Head of caudate nucleus (tissue), 42 donors: ENCODE measurements at places on chromosomes 1 and 21.

DNA sequence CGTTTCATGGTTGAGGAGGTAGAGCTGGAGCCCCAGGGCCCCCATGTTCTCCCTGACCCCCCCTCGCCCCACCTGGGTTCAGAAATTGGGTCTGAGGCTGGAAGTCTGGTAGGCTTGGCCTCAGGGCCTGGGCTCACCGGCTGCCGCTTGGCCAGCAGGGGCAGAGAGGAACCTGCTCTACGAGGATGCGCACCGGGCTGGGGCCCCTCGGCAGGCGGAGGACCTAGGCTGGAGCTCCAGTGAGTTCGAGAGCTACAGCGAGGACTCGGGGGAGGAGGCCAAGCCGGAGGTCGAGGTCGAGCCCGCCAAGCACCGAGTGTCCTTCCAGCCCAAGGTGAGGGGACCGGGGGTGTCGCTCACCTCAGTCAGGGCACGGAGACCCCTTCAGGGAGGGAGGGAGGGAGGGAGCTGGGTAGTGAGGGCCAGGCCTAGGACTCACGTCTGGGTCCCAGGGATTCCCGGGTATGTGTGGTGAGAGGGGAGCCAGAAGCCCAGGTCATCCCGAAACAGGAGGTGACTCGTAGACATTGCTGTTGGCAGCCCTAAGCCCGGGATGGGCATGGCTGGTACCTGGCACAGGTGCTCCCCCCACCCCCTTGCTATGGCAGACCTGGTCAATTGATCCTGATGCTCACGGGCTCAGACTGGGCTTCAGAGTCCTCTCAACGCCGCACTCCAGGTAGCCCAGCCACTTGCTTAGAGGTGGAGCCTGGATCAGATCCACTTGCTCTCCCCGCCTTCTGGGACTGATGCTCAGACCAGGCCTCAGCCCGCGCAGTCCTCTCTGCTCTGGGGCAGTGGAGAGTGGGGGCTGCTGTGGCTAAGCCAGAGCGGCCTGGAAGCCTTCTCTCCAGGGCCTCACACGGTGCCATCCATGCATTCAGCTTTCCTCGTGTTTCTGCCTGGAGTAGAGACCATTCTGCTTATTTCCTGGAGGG lies 68.4 kb downstream of the ARHGEF10L start:
- DNase-seq: no peak

DNA sequence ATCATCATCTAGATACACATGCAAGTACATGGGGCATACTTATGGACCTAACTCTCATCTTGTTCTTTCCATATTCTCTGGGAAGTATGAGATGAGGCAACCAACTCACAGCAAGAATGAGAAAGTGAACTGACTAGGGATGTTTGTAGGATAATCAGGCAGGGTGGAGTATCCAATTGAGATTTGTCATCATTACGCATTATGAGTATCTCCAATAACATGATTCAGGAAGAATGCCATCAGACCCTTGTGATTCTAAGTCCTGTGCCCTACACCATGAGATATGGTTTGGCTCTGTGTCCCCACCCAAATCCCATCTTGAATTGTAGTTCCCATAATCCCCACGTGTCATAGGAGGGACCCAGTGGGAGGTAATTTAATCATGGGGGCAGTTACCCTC lies 154.0 kb downstream of the SLC30A10 start:
- DNase-seq: no peak

DNA sequence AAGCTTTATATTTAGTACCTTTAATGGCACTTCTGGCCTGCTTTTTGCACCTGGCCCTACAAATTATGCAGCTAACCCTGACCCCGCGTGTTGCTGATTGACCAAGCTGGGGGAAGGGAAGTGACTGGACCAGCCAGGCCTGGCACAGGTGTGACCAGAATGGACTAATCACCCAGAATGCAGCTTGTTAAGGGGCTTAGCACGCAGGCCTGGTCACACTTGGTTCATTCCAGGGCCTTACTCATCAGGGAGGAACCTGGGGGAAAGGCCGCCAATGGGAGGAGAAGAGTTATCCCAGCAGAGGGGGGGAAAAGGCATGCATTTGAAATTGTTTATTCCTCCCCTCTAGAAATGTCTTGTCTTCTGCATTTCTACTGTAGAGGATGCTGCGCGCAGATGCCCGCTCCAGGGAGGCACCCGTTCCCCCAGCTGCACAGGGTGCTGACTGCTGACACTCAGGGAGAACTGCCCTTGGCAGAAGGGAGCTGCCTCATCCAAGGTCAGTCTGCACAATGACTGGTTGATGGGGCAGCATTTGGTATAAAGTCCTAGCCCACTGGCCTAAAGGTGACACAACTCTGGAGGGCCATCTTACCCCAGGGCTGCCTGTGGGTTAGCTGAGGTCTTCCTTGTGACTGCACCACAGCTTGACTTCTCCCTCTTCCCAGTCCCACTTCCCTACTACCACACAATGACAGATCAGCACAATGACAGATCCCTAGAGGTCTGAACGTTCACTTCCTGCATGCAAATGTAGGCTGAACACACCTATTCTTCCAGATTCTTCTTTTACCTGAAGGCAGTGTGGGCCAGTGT lies 29.0 kb downstream of the DHCR24 start:
- DNase-seq: no peak

DNA sequence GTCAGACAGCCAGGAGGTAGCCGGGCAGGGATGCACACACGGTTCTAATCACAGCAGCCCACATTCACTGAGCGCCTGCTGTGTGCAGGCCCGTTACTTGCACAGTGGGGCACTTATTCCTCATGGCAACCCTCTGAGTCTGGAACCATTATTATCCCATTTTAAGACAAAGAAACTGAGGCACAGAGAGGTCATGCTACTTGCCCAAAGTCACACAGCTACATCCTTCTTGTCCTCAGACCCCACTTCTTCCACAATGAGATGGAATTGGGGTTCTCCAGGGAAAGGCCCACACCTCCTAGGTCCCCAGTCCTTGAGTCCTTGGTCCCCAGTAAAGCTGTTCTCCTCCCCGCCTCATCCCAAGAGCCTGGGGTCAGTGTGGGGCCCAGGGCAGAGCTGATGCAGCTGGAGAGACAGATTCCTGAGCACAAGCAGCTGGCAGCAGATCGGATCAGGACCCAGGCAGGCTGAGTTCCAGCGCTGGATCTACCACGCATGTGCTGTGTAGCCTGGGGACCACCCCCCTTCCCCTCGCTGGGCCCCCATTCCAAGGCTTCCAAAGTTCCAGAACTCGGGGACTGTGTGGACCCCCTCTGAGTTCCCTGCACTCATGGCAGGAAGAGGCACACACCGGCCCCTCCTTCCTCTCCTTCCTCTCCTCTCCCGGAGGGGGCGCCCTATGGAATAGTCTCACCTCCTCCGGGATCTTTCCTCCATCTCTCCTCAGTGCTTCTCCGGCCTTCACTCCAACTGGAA lies 393.4 kb downstream of the MATN1 start:
- no peak for DNase-seq

GRCh38 chr1:23639460-23640095 lies 52.0 kb upstream of the RPL11 start:
- no peak for DNase-seq

GRCh38 chr1:205972081-205972480 lies 28.8 kb upstream of the SLC26A9 start:
- no peak for DNase-seq

DNA sequence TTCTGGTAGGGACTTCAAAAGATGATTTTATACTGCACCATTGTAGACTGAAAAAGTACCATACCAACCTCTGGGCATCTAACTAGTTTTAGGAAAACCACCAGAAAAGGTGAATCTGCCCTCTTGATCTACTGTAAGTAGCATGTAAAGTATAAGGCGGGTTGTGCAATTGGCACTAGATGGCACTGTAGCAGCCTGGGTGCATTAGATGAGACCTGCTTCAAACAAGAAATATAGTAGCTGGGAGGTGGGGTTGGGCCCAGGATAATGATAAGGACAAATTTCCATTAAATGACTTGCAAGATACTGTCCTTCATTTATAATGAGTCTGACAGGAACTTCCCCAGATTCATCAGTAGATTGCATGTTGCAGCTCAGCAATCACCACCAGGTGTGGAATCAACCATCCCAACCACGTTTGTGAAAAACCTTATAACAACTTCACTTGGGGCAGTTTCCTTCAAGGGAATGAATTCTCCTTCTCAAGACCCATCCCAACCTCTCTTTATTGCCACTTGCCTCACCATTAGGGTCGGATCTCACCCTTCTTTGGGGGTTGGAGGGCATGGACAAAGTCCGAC lies 37.3 kb upstream of the IL10 start:
- DNase-seq: no peak

DNA sequence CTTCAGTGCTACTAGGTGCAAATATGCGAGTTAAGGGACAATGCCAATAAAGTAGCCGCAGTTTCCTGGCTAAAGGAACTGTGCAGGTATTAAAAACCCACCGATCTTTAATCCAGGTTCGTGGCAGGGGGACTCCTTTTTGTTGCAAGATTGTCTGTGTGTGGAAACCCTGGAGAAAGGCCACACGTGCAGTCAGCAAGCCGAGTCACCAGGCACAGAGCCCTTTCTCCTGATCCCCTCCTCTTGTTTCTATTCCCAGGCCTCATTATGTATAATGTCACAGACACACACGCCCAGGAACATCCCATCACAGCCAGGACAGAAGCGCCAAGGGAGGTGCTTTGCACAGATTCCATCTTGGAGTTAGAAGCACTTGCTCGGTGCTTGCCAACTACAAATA lies 528.9 kb downstream of the KIF26B start:
- no peak for DNase-seq

- DNase-seq: no peak
Observed at GRCh38 chr1:61935516-61935915, 193.2 kb downstream of the PATJ start.

- DNase-seq: no peak
Observed at GRCh38 chr1:91604632-91605031, 104.0 kb downstream of the CDC7 start.

DNA sequence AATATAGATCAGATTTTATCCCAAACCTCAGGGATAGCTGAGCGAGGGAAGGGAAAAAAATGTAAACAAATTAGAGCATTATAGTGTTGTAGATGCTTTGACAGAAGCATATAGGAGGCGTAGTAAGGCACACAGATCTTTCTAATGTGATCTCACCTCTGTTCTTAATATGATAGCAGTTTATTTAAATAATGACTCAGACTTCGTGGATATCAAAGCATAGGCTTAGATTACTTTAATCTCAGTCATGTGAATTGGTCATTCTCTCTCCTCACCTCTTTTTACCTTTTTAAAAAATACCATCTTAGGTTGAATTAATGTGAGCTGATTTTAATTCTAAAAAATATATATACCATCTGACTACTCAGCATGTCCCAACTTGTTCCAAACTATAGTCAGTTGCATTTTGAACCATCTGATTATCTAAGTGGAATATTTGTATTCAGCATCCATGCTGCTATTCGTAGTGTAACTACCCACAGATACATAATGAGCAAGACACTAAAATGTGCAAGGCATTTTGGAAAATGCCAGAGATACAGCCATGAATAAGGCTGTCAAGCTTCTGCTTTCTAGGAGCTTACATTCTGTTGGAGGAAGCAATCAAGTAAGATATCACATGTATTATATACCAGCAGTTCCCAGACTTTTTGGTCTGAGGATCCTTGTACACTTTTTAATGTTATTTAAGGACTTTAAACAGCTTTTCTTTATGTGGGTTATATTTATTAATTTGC lies 76.7 kb downstream of the OSBPL9 start:
- no peak for DNase-seq

GRCh38 chr1:57550092-57550491 lies 126.2 kb upstream of the DAB1 start:
- DNase-seq: no peak

DNA sequence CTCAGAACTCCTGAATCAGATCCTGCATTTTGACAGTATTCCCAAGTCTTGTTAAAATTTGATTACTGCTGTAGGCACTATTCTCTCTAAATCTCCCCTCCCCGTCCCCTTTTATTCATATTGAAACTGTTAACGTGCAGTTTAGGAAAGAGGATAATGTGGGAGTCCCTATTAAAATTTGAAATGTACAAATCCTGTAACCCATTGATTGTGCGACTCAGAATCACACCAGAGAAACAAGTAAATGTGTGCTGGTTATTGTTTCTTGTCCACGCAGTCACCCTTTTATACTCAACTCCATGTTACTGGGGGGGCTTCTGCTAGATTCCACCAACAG lies 584 bp upstream of the LTN1 start:
- no peak for DNase-seq

GRCh38 chr1:214418391-214418790 lies 133.0 kb downstream of the PTPN14 start:
- DNase-seq: no peak

- no peak for DNase-seq
Observed at GRCh38 chr1:200364831-200365230, 45.0 kb downstream of the ZNF281 start.

- DNase-seq: peak; percentile 66
Observed at GRCh38 chr21:44349847-44350772, 3.3 kb upstream of the TRPM2 start.
